Ovary (tissue), 10 donors: ENCODE measurements at places on chromosomes 6 and 20. TPM values are rescaled to one million over a fixed set of nuclear protein-coding genes. Genes with fewer than 3 reads are reported as not detected.
A peak's percentile ranks its signal among the peaks of the same experiment; 100 is the strongest.

Gene MATN4
- polyA plus RNA-seq: not detected

Gene PEX7
- 7.2 TPM for polyA plus RNA-seq

Gene SULF2
- 170 TPM for polyA plus RNA-seq

GRCh38 chr6:3813150-3813780, 35.9 kb upstream of the FAM50B start:
- no peak for DNase-seq
- H3K36me3 ChIP-seq: no peaks in the 10 kb centered on the region
- H3K27me3 ChIP-seq: no peaks in the 10 kb centered on the region
- no peak overlapping the region for H3K4me3 ChIP-seq

- no peaks in the 10 kb centered on the region for H3K4me1 ChIP-seq
- H3K27me3 ChIP-seq: no peaks in the 10 kb centered on the region
- H3K4me3 ChIP-seq: no peak overlapping the region
- H3K27ac ChIP-seq: no peak overlapping the region
- no peaks in the 10 kb centered on the region for H3K36me3 ChIP-seq
- no peak for DNase-seq
These were observed 107.5 kb downstream of the FAXC start for GRCh38 chr6:99241905-99242534.

- H3K4me1 ChIP-seq: no peaks in the 10 kb centered on the region
- peak; percentile 75 for DNase-seq
- H3K27ac ChIP-seq: no peak overlapping the region
- H3K36me3 ChIP-seq: no peaks in the 10 kb centered on the region
- no peak overlapping the region for H3K4me3 ChIP-seq
These were observed 31.9 kb upstream of the TXLNB start for GRCh38 chr6:139323511-139324300.

DNA sequence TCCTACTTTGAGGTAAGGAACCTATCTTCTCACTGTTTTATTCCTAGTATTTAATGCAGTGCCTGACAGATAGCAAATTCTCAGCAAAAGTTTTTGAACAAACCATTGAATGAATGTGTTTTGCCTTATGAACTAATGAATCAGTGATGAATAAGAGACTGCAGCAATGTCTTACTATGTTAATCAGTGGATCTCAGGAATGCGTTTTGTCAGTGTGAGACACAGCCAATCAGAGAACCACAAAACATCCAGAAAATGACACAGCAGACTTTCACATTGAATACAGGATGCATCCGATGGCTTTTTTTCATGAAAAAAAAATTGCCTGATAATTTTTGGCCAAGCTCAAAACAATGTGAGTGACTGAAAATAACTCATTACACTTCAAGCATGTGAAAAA, 270.5 kb downstream of the BMP2 start:
- no peaks in the 10 kb centered on the region for H3K4me1 ChIP-seq
- no peaks in the 10 kb centered on the region for H3K27me3 ChIP-seq
- H3K4me3 ChIP-seq: no peak overlapping the region
- no peak overlapping the region for H3K27ac ChIP-seq

- no peak for DNase-seq
- no peaks in the 10 kb centered on the region for H3K36me3 ChIP-seq
- H3K27ac ChIP-seq: peak overlapping the region; percentile 97
These were observed 359 bp downstream of the PHIP start for GRCh38 chr6:79077715-79078074.

- no peaks in the 10 kb centered on the region for H3K27me3 ChIP-seq
- H3K4me3 ChIP-seq: no peak overlapping the region
- H3K27ac ChIP-seq: no peak overlapping the region
These were observed 169.9 kb upstream of the CST7 start for GRCh38 chr20:24779131-24779530.

- peak; percentile 48 for DNase-seq
- H3K4me3 ChIP-seq: no peak overlapping the region
- H3K27me3 ChIP-seq: no peaks in the 10 kb centered on the region
- no peaks in the 10 kb centered on the region for H3K36me3 ChIP-seq
- no peak overlapping the region for H3K27ac ChIP-seq
These were observed 6.5 kb downstream of the RBM38 start for GRCh38 chr20:57397693-57398108.

GRCh38 chr6:138560130-138560860, 61.0 kb upstream of the NHSL1 start:
- no peak for DNase-seq
- no peak overlapping the region for H3K4me3 ChIP-seq
- H3K36me3 ChIP-seq: no peaks in the 10 kb centered on the region
- H3K27me3 ChIP-seq: no peaks in the 10 kb centered on the region
- H3K27ac ChIP-seq: no peak overlapping the region

- no peak overlapping the region for H3K4me3 ChIP-seq
- H3K27me3 ChIP-seq: no peaks in the 10 kb centered on the region
- no peak overlapping the region for H3K27ac ChIP-seq
- no peaks in the 10 kb centered on the region for H3K4me1 ChIP-seq
- no peaks in the 10 kb centered on the region for H3K36me3 ChIP-seq
These were observed 73.1 kb upstream of the SLC22A1 start for GRCh38 chr6:160048471-160048870.

DNA sequence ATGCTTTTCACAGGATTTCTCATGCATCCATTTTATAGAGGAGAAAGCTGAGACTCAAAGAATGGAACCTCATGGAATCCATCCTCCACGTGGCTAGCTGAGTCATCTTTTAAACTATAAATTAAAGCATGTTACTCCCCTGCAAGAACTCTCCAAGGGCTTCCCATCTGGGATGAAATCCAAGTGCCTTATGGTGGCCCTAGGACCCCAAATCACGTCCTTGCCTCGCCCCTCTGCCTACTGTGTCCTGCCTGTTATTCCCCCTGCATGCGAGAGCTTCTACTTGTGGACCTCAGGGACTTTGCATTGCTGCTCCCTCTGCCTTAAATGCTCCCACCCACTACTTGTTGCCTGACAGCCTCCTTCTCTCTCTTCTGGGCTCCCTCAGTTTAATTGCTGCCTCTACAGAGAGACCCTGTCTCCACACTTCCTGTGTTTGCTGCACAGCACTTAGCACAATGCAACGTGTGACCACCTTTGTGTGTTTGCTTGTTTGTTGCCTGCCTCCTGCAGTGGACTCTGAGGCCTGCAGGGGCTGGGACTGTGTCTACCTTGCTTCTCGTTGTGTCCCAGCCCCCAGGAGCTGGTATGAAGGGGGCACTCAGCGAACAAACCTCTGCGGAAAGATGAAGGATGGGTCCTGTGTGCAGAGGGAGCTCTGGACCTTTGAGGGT, 39.4 kb downstream of the TOX2 start:
- H3K27ac ChIP-seq: no peak overlapping the region
- H3K27me3 ChIP-seq: no peaks in the 10 kb centered on the region
- DNase-seq: no peak
- no peak overlapping the region for H3K4me3 ChIP-seq

DNA sequence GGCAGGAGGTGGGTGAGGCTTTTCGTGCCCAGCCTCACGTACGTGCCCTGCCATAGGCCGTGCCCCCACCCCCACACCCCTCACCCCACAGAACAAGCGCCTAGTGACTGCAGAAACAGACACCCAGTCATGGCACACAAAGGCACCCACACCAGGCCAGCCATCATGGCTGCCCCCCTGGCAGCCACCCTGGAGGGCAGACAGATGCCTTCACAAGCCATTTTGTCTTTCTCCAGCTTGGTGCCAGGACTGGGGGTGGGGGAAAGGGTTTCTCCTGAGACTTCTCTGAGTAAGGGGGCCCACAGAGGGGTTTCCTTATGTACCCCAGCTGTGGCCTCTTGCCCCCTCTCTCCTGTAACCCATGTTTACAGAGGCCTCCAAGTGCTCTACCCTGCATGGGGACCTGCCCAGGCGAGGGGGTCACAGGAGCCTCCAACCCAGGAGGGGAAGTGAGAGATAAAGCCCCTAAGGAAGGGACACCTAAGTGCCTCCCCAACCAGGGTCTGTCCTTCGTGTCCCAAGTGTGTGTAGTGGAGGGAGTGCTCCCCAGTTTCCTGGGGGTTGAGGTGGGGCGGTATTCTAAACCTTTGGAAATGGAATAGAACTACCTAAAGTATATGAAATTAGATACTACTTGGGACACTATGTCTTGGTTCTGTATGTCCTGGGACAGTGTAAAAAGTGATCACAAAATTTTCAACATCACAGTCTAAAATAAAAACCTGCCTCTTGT, 49.9 kb downstream of the MRPL14 start:
- H3K27ac ChIP-seq: no peak overlapping the region
- no peaks in the 10 kb centered on the region for H3K36me3 ChIP-seq
- DNase-seq: no peak
- H3K4me1 ChIP-seq: peaks cover 11% of the 10 kb centered on the region
- no peaks in the 10 kb centered on the region for H3K27me3 ChIP-seq

- no peaks in the 10 kb centered on the region for H3K36me3 ChIP-seq
- no peak for DNase-seq
- H3K4me1 ChIP-seq: no peaks in the 10 kb centered on the region
- no peak overlapping the region for H3K4me3 ChIP-seq
- no peak overlapping the region for H3K27ac ChIP-seq
- no peaks in the 10 kb centered on the region for H3K27me3 ChIP-seq
These were observed 360.7 kb downstream of the SAMD5 start for GRCh38 chr6:147869201-147869600.
